Activated CD8-positive, alpha-beta T cell treated with anti-CD3 and anti-CD28 coated beads for 36 hours (primary cell): ENCODE measurements at places on chromosomes 12 and 14. TPM values are rescaled to one million over a fixed set of nuclear protein-coding genes. Genes with fewer than 3 reads are reported as not detected.
A peak's percentile ranks its signal among the peaks of the same experiment; 100 is the strongest.

The CCNB1IP1 gene
- 82.7 TPM for total RNA-seq

DNA sequence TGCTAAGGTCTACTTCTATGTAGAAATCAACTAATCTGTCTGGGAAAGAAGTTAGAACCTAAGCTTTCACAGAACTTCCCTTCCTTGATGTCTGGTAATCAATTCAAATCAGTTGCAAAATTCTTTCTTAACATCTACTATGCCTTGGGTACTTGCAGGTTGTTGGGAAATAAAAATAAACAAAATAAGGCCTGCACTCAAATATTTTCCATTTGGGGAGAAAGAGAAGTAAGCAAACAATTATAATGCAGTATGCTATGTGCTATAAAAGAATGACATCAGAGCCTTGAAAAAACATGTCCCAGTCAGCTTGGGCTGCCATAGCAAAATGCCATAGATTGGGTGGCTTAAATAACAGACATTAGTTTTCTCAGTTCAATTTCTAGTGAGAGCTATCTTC lies 425.9 kb upstream of the DCN start:
- no peak for DNase-seq

GRCh38 chr12:108457734-108458361 lies 57.2 kb upstream of the FICD start:
- DNase-seq = no peak

GRCh38 chr12:836952-837351 lies 84.6 kb downstream of the WNK1 start:
- DNase-seq = no peak

GRCh38 chr14:99346470-99347080 lies 74.6 kb upstream of the BCL11B start:
- DNase-seq = no peak

- peak; percentile 40 for DNase-seq
Measured at GRCh38 chr14:38129705-38130104, 78.0 kb upstream of the SSTR1 start.

DNA sequence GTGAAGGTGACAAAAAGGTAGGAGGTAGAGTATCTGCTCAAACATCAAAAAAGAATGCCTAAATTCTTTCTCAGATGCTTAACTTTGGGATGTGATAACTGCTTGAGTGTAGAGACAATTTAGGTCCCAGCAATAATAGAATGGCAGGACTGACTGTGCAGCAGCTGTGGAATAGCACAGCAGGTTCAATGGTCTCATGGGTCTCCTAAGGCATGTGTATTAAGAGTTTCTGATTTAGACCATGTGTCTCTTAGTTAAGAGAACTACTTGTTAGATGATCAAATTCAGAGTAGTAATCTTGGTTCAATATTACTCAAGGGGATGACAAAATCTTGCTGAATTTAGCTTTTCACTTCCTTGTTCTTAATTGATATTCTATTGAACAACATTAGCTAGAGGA lies 72.0 kb downstream of the ALX1 start:
- no peak for DNase-seq

The OTX2 gene
- total RNA-seq = not detected

DNA sequence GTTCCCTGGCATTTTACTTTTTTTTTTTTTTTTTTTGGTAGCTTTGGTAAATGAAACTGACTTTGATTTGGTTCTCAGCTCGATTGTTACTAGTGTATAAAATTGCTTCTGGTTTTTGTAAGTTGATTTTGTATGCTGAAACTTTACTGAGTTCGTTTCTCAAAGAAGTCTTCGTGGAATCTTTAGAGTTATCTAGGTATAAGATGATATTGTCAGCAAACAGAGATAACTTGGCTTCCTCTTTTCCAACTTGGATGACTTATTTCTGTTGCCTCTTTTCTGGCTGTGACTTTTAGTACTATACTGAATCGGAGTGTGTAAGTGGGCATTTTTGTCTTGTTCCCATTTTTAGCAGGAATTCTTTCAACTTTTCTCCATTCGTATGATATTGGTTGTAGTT lies 28.1 kb downstream of the USP15 start:
- DNase-seq = no peak

The KCNH5 gene
- not detected for total RNA-seq

DNA sequence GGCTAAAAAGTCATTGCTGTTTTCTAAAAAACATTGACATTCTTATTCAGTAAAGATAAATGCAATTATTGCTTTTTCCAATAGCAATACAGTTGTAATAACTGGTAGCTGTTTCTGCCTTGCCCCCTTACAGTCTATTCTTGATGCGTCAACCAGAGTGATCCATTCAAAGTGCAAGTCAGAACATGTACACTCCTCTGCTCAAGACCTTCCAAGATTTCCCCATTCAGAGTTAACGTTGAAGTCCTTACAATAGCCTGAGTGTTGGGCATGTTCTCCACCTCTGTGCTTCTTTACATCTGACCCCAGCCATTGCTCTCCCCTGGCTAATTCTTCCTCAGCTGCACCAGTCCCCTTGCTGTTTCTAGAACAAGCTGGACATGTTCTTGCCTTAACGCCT lies 24.3 kb downstream of the VRK1 start:
- no peak for DNase-seq

GRCh38 chr12:9936591-9936990 lies 4.4 kb upstream of the CLEC2A start:
- DNase-seq = no peak

GRCh38 chr12:113643177-113643974 lies 171.7 kb upstream of the LHX5 start:
- DNase-seq = no peak

DNA sequence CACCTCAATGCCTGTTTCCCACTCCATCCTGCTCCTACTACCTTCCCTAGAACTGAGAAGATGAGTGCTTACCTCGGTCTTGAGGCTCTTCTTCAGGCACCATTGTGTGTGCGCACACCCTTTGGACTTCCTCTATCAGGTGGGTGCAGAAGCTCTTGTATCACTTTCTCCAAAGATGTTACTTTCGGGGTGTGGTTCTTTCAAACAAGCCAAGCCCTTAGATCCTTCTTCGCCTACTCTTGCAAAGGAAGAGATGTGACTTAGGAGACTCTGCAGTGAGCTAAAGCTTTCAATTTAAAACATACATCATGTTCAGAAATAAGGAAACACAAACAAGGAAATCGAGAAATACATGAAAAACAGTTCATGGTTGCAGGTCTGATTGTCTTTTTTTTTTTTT lies at the start of gene CLEC4C:
TSS of gene CLEC4C (minus strand) at position 130 of the 400 bp plus-strand sequence. CDS start at position 103, 27 bp downstream.
- no peak for DNase-seq
